ENCODE measurements at places on chromosomes 3 and 15.

DNA sequence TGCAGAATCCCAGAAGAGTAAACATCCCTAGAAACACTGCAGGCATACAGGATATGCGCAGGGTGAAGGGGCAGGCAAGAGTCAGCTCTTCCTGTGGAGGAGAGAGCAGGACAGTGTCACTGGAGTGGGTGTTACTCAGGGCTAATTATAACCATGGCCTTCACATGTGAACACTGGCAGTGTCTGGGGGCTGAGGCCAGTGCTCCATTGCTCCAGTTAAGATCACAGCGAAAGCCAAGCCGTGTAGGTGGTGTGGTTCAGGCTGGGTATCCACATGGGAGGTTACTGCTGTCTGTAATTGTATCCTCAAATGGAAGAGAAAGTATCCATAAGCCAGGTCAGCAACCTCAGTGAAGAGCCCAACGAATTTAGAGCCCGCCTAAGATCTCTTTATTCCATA is 84.6 kb downstream of the MESD start:
- no peak for DNase-seq

DNA sequence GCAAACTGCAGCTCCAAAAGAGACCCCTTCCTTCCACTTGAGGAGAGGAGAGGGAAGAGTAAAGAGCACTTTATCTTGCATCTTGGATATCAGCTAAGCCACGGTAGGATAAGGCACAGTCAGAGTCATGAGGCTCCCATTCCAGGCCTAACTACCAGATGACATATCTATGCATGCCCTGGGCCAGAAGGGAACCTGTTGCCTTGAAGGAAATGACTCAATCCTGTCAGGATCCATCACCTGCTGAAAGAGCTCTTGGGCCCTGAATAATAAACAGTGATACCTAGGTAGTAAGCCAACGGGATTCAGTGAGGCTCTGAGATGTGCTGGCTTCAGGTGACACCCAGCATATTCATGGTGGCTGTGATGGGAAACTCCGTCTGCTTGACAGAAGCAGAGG is 118.5 kb upstream of the EPHA3 start:
- no peak for DNase-seq

- no peak for DNase-seq
These were observed 472.3 kb upstream of the CBLB start for GRCh38 chr3:106341087-106341486.

DNA sequence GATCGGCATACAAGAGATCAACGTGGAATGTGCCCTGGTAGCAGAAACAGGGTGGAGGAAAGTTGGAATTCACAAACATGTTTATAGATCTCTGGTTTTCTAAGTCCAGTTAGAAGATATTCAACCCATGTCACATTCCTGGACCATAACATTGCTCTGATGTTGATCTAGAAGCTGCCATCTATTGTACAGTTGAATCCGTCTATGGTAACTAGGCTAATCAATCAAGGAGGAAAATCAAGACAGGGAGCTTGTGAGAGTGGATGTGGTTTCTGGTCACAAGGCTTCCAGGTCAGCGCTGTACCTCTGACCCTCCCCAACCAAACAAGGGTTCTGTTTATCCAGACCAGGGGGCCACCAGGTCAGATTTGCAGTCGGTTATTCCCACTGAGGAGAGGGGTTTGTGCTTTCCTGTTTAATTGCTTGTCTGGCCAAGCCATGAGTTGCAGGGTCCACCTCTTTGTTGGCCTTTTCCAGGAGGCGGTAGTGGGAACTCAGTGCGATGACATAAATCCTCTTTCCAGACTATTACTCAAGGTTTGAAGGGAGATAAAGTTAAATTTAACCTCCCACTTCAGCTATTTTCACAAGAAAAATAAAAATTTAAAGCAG is 130.3 kb downstream of the SLCO3A1 start:
- DNase-seq, result no peak

GRCh38 chr15:86382341-86382740 is 302.7 kb downstream of the AGBL1 start:
- DNase-seq, result no peak

DNA sequence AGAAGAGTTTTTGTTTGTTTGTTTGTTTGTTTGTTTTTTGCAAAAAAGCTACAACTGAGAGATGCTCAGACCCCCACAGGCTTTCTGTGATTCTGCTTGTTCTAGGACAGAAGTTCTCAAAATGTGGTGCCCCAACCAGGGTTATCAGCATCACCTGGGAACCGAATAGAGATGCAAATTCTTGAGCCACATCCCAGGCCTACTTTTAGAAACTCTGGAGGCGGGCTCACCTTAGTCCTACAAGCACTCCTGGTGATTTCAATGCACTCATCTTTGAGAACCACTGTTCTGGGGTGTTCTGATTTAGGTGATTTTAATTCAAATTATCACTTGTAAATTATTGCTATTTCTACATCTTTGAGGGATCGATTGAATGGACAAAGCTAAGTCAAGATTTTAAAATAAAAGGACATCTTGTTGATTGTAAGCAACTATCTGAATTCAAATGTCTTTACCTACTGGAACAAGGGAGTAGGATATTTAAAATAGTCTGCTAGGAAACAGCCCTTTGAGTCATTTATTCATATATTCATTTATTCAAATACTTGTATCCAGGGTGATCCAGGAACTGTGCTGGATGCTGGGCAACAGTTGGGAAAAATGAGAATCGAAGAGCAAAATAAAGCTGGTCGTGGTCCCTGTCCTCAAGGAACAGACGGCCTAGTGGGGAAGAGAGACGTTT is 44.7 kb upstream of the CADPS start:
- no peak for DNase-seq

DNA sequence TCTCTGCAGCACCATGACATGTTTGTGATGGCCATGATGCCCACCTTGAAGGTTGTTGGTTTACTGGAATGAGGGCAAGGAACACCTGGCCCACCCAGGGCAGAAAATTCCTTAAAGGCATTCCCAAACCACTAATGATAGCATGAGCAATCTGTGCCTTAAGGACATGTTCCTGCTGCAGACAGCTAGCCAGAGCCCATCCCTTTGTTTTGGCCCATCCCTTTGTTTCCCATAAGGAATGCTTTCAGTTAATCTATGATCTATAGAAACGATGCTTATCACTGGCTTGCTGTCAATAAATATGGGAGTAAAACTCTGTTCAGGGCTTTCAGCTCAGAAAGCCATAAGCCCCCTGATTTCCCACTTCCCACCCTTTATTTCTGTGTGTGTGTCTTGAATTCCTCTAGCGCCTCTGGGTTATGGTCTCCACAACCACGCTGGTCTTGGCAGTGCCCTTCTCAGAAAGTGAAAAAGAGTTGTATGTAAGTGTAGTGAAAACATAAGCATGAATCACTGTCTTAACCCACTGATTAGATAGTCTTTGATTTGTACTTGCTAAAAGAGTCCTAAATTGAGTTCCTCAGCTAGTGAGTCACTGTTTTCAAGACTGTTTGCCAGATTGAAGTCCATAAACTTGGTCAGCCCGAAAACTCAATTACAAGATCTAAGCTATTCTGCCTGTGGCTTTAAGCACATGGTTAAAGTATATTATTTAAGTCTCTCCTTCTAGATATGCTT is 19.0 kb upstream of the CCR2 start:
- no peak for DNase-seq

GRCh38 chr3:190183121-190183520 is 62.4 kb upstream of the P3H2 start:
- DNase-seq, result no peak

Measured in NCI-H2081 treated with DMSO at 0.1 percent for 48 hours (cell line).